ENCODE measurements at places on chromosomes 11 and 22. TPM values are rescaled to one million over a fixed set of nuclear protein-coding genes. Genes with fewer than 3 reads are reported as not detected.

DNA sequence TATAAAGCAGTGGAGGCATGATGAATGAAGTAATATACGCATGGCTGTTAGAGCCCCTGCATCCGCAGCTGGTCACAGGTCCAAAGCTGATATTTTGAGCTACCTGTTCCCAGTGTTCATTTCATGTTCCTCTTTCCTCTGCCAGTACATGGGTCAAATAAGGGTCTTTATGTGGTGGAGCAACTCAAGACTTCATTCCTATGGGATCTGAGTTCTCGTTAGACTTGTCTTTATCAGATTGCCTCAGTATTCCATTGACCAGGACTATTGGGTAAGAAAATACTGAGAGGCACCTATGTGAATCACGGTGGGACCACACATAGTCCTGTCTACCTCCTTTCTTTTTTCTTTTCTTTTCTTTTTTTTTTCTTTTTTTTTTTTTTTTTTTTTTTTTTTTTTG lies 25.2 kb downstream of the NCF4 start:
- DNase-seq = no peak

DNA sequence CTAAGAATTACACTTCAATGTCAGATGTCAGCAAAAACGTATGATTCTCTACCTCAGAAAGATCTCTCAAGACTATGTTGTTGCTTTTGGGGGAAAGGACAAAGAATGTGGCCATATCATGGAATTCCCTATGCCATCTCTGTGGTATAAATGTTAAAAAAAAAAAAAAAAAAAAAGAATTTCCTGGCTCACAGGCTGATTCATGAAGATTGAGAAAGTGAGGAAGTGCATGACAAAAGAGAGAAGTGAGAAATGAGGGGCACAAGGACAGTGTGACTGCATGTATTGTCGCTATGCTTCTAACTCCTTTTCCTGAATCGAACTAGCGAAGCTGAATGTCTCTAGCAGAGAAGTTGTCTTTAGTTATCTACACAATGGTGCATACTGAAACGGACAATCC lies 80.6 kb upstream of the CARD18 start:
- DNase-seq = no peak

AGBL2 gene
- polyA plus RNA-seq = 0.47 TPM

SCGB1A1 gene
- not detected for polyA plus RNA-seq

DNA sequence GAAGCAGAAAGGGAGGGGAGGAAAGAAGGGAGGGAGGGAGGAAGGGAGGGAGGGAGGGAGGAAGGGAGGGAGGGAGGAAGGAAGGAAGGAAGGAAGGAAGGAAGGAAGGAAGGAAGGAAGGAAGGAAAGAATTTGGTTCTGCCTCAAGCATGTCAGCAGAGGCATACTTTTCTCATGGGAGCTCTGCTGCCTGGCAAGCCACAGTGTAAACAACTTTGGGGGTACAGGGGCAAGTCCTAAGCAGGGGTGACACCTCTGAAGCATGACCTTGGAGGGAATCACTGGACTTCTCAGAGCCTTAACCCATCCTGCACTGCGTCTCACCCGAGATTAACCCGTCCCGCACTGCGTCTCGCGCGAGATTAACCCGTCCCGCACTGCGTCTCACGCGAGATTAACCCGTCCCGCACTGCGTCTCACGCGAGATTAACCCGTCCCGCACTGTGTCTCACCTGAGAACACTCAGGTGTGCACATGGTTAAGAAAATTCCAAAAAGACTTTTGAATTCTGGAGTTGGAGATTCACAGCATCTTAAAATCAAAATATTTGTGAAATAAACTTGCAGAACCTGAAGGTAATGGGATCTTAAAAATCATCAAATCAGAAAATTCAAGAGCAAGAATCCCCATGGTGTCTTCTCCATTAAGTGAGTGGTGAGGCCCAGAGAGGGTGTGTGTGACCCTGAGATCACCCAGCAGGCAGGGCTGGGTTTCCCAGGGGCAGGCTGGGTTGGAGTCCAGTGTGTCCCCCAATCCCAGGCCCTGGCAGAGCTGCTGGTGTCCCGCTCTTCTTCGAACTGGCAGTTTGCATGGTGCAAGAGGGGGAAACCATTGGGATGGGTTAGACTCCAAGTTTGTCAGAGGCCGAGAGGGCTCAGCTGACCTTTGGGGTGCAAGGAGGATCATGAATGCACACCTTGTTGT lies 190.4 kb downstream of the MN1 start:
- DNase-seq = no peak

CCDC81 gene
- polyA plus RNA-seq = 0.76 TPM

DNA sequence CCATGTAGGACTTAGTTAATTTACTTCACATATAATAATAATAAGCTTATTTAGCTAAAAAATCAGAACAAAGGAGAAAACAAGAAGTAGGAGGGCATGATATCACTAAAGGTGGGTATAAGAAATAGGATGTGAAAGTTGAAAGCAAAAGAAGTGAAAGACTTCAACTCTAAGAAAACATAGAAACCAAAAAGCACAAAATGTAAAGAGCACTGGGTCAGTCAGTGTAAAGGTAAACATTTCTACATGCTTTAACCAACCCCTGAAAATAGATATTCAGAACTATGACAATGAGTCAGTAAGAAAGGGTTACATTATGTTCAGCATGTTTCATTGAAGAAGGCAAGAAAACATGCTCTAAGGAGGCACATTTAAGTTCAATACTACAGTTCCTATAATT lies 298.8 kb downstream of the SWAP70 start:
- no peak for DNase-seq

- no peak for DNase-seq
Measured at GRCh38 chr22:37552524-37553163, 7.6 kb upstream of the CDC42EP1 start.

QSER1 gene
- polyA plus RNA-seq = 18.9 TPM

GRCh38 chr22:44906248-44906936 lies 103.4 kb downstream of the PHF21B start:
- no peak for DNase-seq
